ENCODE measurements at places on chromosomes 5 and 9.

GRCh38 chr5:139566611-139567010 lies 5.5 kb downstream of the UBE2D2 start:
- DNase-seq, result no peak

DNA sequence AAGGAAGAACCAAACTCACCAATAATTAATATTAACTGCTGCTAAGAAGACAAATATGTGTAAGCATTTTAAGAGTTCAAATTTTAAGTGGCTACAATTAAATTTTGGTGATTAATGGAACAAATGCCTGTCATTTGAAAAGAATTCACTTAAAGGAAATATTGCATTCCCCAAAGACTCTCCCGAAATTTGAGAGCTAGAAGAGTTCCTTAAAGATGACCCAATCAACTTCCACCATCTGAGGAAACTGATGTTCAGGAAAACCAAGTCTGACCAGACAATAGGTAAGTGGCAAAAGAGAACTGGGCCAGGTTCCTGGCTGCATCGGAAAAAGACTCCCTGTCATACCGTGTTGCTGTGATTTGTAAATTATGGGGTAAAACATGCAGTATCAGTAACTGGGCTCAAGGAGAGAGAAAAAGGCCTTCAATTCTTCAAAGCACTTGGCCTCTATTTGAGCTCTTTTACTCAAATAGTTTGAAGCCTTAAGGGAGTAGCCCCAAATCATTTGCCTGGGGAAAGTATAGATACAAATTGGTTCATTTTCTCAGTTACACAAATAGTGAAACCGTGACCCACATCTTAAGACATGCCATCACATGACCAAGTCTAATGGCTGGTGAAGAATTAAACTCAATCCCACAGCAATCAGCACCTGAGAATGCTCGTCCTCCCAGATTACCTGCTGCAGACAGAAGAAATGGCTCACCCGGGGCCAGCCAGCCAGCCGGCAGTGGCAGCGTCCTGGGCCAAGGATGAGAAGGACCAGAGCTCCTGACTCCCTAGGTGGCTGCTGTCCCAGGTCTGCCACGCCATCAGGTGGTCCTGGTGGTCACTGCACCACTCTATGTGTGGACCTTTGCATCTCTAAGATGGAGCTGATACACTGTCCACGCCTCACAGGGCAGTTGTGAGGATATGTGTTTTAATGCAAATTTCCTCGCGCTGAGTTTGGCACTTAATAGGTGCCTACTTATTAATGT lies 162.9 kb downstream of the TTLL11 start:
- DNase-seq, result no peak

- no peak for DNase-seq
Measured at GRCh38 chr5:168347368-168348083, 56.1 kb downstream of the WWC1 start.

DNA sequence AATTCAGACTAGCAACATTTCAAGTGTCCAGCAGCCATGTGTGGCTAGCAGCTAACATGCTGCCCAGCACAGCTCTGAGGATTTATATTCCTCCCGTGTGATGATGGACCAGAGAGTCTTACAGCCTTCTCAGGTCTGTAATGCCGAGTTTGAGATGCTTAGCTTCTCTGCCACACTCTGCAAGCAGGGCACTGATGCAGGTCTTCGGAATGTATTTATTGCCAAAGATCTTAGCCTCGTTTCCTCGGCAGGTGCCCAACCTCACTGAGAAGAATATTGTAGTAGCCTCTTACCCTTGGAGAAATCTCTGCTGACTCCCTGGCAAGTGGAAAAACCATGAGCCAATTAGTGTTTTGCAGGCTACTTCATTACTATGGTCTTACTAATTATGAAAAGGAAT lies 3.7 kb upstream of the RAI14 start:
- DNase-seq, result no peak

- DNase-seq, result no peak
Measured at GRCh38 chr5:172661526-172661925, 20.5 kb downstream of the NEURL1B start.

GRCh38 chr5:55037046-55037771 lies 13.2 kb downstream of the GZMK start:
- peak; percentile 14 for DNase-seq

DNA sequence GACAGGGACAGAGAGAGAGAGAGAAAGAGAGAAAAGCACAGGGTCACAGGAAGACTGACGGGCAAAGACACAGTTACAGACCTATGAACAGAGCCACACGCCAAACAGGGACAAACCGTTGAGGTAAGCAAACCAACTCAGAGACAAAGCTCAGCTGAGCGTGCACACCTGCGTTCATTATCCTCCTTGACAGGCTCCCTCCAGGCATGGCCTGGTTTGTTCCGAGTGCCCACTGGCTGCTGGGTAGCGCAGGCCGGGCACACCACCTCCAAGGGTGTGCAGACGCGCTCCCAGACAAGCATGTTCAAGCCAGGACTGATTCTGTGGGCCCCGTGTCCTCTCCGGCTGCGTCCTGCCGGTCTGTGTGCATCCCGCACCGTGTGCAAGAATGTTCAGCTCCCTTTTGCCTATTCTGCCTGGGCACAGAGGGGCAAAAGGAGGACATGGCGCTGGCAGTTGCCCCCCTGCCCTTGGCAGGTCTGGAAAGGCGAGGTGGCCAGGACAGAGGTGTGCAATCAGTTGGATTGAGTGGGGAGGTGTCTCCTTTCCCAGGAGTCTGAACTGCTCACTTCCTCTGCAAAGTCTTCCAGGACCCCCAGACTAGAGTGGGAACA lies 467 bp upstream of the SMIM32 start:
- DNase-seq, result no peak

- no peak for DNase-seq
Measured at GRCh38 chr5:14035859-14036503, 91.5 kb upstream of the DNAH5 start.

- DNase-seq, result no peak
Measured at GRCh38 chr9:77710316-77710715, 62.2 kb upstream of the GNA14 start.

DNA sequence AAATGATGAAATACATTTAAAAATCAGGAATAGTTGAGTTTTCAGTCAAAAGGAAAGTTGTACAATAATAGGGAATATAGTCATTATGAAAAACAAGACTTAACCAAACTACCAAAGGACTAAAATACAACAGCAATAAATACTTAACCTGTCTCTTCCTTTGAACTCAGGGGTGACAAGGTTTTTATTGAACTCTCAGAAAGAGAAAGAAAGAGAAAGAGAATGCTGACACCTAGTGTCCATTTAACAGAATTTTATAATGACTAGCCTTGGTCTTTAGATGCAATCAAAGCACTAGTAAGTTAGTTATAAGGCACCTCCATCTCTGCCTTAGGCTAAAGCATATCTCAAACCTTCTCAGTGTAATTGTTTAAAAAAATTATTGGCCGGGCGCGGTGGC lies 47.5 kb downstream of the UIMC1 start:
- DNase-seq, result no peak

GRCh38 chr5:171867786-171868185 lies 82.2 kb downstream of the SMIM23 start:
- DNase-seq, result no peak

Measured in activated T-helper 1 cell treated with anti-CD3 and anti-CD28 coated beads, Interleukin-2, amount 50 U/mL, for 16 hours (primary cell).